ENCODE measurements at places on chromosomes 5 and 9.
A peak's percentile ranks its signal among the peaks of the same experiment; 100 is the strongest.

DNA sequence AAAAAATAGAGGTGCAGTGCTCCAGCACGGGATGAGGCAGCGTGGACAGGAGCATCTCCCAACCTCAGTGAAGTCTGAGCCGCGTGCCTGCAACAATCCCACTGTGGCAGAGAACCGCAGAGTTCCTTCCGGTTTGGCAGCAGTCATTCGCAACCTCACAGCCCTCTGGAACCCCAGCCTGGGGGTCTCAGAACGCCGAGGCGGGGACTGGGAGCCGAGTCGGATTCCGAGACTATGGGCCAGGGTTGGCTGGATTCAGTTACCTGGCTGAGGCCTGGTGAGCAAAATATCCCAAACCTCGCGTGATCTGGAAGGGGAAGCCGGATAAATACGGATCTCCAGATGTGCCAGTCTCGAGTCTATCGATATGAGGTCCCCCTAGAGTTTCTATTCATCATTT, 27.0 kb downstream of the CDKN2A start:
- peak; percentile 7 for DNase-seq

GRCh38 chr5:95646569-95647431, at the start of gene RFESD:
Gene RFESD, plus strand, starts transcription at chr5:95646777. Its CDS starts 5,495 bp downstream, at chr5:95652272.
- DNase-seq: peak; percentile 96

GRCh38 chr9:93667627-93668026, 91.2 kb downstream of the PHF2 start:
- no peak for DNase-seq

DNA sequence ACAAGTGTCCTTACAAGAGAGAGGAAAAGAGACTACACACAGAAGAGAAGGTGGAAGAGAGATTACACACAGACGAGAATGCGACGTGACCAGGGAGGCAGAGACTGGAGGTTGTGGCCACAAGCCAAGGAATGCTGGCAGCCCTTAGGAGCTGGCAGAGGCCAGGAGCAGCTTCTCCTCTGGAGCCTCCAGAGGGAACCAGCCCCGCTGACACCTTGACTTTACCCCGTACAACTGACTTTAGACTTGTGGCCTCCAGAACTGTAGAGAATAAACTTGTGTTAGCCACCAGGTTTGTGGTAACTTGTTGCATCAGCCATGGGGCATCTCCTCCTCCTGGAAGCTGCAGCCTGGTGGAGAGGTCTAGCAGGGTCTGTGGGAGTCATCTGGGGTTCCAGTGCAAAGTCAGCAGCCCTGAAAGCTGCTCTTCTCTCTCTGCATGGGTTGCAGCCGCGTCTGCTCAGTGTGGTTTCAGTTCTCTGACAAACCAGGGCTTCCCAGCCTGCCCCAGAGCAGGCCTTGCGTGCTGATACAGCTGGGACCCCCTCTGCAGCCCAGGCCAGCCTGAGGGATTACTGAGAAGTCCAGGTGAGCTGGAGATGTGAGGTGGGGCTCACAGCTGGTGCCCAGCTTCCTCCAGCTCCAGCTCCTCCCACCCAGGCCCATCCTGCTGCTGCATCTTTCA, 30.8 kb upstream of the CNOT6 start:
- no peak for DNase-seq

DNA sequence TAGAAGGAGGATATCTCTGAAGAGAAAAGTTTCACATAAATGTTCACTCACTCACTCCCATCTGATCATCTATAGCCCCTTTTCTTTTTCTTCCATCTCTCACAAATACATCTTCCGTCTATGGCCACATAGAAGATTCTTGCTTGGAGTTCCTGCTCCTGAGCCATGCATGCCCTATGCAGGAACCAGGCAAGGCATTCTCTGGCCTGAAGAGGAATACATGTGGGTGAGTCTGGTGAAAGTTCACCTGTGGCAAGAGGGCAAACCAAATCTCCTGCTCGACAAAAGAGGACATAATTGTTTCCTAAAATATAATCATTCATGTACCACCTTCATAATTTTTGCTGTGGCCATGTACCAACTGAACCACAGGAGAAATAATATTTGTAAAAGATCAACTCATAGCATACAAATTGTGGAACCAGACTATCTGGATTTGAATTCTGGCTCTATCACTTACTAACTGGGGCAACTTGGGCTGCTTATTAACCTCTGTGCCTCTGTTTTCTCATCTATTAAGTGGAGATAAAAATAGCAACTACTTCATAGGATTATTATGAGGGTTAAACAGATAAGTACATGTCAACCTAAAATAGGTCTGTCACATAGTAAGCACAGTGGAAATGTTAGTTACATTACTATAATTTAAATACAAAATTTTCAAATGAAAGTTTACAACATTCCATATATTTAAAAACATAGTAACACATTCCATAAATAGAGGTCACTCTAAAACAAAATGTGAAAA, 121.2 kb upstream of the NFIB start:
- no peak for DNase-seq

DNA sequence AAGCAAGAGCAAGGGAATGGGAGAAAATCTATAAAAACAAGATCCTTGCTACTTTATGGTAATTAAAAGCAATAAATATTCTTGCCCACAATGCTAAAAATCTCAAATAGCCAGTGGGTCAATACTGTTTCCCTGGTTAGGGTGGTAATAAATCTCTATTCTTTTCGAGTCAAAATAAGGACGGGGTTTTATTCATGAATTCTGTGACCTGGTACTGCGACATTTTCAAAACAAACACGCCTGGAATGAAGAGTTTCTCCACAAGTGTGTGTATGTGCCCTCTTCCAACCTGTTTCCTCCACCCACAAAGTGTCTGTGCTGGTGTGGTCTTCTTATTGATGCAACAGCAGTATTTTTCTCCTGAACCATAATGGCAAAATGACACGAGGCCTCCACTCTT, 358.8 kb upstream of the BRINP1 start:
- DNase-seq: no peak

DNA sequence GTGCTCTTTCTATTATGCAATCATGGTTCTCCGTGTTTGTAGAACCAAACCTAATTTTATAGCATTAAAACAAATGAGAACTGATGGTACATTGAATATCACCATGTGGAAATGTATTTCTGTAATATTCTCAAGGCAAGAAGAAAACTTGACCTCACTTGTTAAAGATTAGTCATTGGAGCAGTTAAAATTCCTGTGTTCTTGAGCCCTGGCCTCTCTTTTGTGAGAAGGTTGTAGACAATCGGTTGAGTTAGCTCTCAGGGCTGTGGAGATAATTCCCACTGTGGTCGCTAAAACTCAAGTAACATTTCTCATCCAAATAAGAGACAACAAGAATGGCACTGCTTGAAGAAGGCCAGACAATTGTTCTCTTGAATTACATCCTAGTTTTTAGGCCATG, 216.0 kb upstream of the KLF4 start:
- DNase-seq: no peak

DNA sequence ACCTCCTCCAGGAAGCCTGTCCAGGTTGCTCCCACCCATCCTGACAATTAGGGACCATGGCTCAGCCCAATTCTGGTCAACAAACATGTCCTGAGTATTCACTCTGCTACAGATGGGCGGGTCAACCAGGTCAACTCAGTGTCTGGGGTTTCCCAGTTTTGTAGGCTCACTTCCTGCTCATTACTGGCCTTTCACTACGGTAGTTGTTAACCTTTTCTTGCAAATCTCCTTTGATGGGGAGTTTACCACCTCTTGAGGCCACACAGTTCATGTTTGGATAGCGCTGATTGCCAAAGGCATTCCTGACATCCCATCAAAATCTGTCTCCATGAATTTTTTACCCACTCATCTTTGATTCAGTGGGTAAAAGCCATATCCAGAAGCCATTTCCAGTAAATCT, 13.8 kb downstream of the TMEM8B start:
- DNase-seq: no peak

DNA sequence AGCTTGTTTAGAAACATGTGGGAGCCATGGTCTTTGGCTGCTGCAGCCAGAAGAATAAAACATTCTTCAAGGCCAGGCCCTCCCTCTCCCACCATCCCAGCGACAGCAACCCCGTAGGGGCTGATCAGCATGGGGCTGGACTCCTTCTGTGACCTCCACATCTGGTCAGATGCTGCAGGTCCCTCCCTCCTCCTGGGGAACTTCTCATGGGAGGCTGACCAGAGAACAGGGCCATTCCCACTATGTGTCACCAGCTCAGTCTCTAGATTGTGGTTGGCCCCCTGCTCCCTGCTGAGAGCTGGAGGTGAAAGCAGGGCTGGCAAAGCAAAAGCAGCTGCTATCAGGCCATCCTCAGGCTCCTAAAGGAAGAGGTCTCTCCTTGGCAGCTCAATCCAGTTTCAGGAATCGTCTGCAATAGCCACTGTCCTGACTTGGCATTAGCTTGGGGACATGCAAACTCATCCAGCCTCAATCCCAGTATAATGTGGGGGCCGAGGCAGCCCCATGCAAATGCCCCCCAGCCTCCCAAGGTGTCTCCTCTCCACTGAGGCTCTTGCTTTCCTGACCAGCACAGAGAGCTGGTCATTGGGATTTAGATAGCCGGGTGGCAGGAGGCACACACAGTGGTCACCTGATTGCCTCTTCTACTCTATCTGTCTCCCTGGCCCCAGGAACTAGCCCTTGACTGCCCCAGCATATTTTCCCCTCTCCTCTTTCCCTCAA, 81.5 kb downstream of the NRG2 start:
- DNase-seq: no peak

DNA sequence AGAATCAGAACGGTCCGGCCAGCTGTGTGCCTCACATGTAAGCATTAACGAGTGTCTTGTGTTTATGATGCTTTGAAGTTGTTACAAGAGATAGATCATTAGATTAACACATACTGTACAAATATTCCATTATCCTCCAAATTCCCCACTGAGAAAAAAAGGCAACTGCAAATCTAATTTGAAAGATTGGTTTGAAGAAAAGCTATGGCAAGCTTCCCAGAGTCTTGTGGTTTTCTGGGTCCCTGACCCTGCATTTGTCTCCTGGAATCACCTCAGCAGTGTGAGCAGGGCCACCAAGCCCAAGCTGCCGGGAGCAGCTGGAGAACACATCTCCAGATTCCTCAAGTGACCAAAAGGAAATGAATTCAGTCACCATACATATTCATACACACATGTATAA, 36.9 kb upstream of the ADAMTS16 start:
- no peak for DNase-seq

DNA sequence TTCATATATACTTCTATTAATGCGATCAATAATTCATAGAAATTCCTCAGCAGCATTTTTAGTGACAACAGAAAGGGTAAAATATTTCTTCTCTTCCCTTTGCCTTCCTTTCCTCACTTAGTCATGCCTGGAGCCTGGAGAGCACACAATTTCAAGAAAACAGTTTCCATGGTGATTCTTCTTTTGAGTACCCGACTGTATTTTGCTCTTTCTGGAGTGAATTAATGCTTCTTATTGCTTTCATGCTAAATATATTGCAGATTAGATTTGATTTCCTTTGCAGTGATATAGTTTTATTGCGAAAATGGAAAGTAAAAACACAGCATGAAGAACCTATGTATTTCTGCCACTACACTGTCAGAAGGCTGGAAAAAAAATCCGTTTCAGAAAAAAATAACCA, 153.5 kb downstream of the PPP2R2B start:
- no peak for DNase-seq

GRCh38 chr5:124726631-124727362, 19.6 kb downstream of the ZNF608 start:
- DNase-seq: no peak

DNA sequence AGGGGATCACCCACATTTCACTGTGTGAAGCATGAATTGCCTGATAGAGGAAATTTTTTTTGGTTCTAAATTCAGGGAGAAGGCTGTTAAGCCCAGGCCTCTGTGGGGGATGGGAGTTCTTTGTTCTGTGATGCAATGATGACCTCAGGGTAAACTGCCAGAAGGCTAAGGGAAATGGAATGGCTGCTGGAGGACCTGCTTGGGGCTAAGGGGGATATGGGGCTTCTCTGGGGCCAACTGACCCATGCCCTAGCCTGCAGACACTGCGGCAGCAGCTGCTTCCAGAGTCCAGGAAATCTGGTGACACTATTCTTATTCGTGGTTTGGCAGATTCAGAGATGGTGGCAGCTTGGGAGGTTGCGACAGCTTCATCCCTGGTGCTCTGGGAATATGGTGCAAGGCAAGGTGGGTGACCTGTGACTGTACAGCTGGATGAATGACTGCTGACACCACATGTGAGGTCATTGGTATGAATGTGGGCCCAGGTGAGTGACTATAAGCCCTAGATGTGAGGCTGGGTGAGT, 30.3 kb downstream of the VCP start:
- DNase-seq: no peak

- DNase-seq: no peak
Measured at GRCh38 chr9:107638521-107639310, 149.1 kb upstream of the KLF4 start.

GRCh38 chr9:106972082-106972481, 109.1 kb downstream of the ZNF462 start:
- no peak for DNase-seq

DNA sequence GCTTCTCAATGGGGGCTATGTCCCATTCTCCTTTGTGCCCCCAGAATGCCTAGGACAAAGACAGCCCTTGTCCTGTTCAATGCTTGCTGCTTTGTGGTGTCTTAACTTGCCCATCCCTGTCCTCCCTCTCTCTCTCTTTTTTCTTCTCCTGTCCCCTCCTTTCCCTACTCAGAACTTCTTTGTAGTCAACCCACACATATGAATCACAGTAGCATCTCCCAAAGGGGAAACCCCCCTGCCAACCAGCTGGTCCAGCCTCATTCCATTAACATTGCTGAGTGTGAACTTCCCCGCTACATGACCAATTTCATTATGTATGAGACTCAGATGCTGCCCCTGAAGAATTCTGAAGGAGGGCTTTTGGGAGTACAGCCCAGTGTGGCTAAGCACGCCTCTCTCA, 408.3 kb downstream of the ENC1 start:
- DNase-seq: no peak

GRCh38 chr5:39156082-39156481, 63.3 kb downstream of the FYB1 start:
- no peak for DNase-seq

DNA sequence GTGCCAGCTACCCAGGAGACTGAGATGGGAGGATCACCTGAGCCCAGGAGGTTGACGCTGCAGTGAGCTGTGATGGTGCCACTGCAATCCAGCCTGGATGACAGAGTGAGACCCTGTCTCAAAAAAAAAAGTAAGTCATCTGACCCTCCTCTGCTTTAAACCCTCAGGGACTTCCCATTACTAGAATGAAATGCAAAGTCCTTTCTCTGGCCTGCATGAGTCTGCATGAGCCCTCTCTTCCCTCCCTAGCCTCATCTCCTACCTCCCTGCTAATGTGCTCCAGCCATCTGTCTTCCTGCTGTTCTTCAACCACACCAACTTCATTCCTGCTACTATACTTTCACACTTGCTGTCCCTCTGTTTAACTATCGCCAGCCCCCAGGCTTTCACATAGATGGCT, 15.3 kb downstream of the IL5 start:
- no peak for DNase-seq

- DNase-seq: no peak
Measured at GRCh38 chr5:96726802-96727201, 64.6 kb downstream of the CAST start.

DNA sequence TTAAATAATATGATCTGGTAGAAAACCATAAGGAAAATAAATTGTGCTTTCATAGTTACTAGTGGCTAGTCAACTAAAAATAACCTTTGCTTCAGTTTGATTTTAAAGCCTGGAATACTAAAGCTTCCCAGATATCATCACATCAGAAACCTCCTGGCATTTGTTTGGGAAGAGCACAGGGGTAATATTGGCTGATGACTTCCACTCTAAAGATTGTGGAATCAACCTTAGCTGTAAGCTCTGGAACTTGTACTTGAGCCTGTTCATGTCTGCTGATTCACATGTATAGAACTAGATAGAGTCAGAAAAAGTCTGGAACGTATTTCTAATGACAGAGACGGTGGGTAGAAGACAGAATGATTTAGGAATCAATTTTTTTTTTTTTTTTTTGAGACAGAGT, 345.0 kb downstream of the CWC27 start:
- no peak for DNase-seq

- DNase-seq: no peak
Measured at GRCh38 chr9:134633362-134634142, 8.1 kb upstream of the COL5A1 start.
